ENCODE measurements at places on chromosomes 13 and 19.

GRCh38 chr19:42079276-42079669 lies 3.3 kb downstream of the ZNF574 start:
- DNase-seq, result no peak

- no peak for DNase-seq
These were observed 607 bp upstream of the SYNE4 start for GRCh38 chr19:36009220-36009619.

DNA sequence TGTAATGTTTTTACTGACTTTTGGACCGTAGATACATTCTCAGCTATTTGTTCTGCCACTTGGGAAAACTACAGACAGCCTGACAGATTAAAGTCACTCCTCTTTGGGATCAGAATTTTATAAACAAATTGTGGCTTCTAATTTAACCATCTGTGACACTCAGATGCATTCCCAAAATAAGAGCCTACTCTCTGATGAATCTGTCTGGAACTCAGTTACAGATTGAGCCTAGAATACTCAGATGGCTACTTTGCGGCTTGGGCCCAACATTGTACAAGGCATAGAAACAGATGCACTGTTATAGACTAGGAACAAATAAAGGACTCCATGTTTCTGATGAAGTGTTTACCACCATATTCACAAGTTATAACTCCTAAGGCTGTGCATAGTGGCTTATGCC lies 291.0 kb upstream of the SLITRK6 start:
- no peak for DNase-seq

DNA sequence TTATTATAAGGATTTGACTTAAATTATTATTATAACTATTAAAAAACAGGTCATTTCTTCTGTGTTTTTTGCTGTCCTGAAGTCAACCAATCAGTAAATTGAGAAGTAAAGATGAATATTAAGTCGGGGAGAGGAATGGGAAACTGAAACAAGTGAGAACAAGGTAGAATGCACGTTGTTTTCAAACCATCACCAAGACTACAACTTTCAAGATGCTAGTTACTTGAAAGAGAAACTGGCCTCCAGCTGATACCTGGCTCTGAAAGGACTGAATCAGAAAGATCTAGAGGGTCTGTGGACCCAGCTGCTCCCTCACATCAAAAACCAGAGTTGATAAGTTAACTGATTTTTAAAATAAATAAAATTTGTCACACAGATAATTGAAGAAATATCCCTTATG lies 1301.5 kb upstream of the ATXN8OS start:
- DNase-seq, result no peak

- DNase-seq, result no peak
These were observed 335.7 kb downstream of the RFC3 start for GRCh38 chr13:34153428-34154180.

- no peak for DNase-seq
These were observed 9.8 kb upstream of the MICU2 start for GRCh38 chr13:21613791-21614190.

DNA sequence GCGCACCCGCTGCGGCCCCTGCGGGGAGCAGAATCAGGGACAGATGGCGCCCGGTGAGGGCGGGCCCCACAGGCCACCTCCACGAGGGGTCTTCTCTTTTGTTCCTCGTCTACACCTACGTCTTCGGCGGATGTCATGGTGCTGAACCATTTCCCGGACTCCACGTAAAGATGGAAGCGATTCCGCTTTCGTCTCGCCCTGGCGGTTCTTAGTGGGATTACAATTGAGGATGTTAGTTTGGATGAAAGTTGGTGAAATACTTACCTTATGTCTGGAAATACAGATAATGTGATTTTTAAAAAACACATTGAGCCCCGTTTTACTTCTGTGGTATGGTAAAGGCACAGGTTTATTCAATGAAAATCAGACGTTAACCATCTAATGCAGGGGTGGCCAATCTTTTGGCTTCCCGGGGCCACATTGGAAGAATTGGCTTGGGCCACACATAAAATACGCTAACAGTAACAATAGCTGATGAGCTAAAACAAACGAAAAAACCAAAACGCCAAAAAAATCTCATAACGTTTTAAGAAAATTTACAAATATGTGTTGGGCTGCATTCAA lies 1.4 kb upstream of the ZMYM5 start:
- no peak for DNase-seq

- no peak for DNase-seq
These were observed 117.2 kb downstream of the MIPEP start for GRCh38 chr13:23771956-23772355.

GRCh38 chr19:33493401-33494275 lies 28.0 kb downstream of the PEPD start:
- DNase-seq, result no peak

- DNase-seq, result no peak
These were observed 2.4 kb upstream of the F2RL3 start for GRCh38 chr19:16886305-16886880.

GRCh38 chr13:77339408-77339807 lies 12.5 kb upstream of the MYCBP2 start:
- no peak for DNase-seq

GRCh38 chr19:3229888-3230496 lies 5.5 kb downstream of the CELF5 start:
- DNase-seq, result no peak

GRCh38 chr13:108807841-108808240 lies 178.4 kb downstream of the MYO16 start:
- DNase-seq, result no peak

- DNase-seq, result no peak
These were observed 1.1 kb upstream of the MRPL34 start for GRCh38 chr19:17304386-17305215.

DNA sequence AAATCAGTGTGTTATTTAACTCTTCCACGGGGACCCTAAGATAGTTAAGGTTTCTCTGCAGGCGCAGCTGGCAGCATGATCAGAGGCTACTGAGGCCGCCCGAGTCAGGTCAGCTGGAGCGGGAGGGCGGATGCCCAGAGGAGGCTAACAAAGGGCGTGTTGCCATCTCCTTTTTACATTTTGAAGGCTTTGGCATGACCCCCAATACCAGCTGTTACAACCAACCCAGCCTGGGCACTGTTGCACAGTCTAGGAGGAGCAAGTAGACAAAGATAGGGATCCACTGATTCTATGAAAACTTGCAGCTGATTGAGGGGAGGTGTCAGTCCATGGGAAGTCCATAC lies 15.7 kb downstream of the COL4A2 start:
- DNase-seq, result no peak

GRCh38 chr19:24000656-24001055 lies 86.0 kb downstream of the ZNF726 start:
- no peak for DNase-seq

Data from GM12878 (cell line).